ENCODE measurements at places on chromosomes 1 and 21.

GRCh38 chr1:224747578-224747977 lies 131.5 kb downstream of the CNIH3 start:
- peak; percentile 45 for ATAC-seq

DNA sequence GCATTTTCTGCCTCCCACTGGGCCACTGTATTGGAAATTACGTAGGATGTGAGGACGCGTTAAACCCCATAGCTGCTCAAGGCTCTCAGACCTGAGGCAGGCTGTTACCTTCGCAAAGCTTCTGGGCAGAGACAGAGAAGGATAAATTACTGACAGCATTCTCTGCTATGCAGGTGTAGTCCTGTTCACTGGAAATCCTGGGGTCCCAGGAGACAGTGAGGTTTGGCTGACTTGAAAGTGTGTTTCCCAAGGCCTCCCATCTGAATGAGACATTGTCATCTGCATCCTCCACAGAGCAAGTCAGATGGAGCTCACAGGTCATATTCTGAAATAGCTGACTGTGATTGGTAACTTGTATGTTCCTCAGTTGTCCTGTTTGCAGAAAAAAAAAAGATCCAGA lies 32.0 kb downstream of the SLAMF6 start:
- ATAC-seq = no peak

- ATAC-seq = 0 out of 3 replicates have a peak, but pooled peaks have one; percentile 30
Measured at GRCh38 chr1:81044708-81045107, 756.0 kb upstream of the ADGRL2 start.

DNA sequence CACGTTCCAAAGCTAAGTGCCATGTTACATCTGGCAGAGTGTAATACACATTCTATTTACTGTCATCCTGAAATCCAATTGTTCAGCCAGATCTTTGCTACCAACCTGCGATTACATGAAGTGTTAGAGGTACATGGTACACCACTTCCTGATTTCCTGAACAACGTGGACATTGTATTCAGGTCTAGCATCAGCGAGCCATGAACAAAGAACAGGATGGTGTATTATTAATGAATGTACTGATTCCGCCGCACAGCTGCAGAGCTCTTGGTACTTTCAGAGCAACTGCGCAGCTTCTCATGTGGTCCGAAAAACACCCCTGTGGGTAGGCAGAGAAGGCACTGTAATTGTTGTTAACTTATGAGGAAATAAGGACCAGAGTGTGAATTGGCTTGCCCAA lies 511.4 kb downstream of the AJAP1 start:
- no peak for ATAC-seq

- ATAC-seq = no peak
Measured at GRCh38 chr1:76247261-76247852, 172.8 kb downstream of the ST6GALNAC3 start.

GRCh38 chr1:14020006-14020405 lies 320.0 kb downstream of the PRDM2 start:
- ATAC-seq = no peak

GRCh38 chr1:114322734-114323133 lies 169.1 kb upstream of the SYT6 start:
- ATAC-seq = no peak

- ATAC-seq = no peak
Measured at GRCh38 chr1:218348628-218349071, 3.5 kb downstream of the TGFB2 start.

DNA sequence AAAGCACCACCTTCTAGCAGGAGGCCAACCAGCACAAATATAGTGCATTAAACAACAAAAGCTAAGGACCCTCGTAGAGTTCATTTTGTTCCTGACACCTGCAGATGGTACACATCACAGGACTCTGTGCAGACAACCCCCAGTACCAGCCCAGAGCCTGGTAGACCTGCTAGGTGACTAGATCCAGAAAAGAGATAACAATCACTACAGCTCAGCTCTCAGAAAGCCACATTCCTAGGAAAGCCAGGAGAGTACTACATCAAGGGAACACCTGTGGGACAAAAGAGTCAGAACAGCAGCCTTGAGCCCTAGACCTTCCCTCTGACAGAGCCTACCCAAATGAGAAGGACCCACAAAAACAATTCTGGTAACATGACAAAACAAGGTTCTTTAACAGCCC lies 344.7 kb upstream of the PTBP2 start:
- no peak for ATAC-seq

GRCh38 chr1:36257375-36257767 lies 33.1 kb downstream of the THRAP3 start:
- ATAC-seq = peak; percentile 34

DNA sequence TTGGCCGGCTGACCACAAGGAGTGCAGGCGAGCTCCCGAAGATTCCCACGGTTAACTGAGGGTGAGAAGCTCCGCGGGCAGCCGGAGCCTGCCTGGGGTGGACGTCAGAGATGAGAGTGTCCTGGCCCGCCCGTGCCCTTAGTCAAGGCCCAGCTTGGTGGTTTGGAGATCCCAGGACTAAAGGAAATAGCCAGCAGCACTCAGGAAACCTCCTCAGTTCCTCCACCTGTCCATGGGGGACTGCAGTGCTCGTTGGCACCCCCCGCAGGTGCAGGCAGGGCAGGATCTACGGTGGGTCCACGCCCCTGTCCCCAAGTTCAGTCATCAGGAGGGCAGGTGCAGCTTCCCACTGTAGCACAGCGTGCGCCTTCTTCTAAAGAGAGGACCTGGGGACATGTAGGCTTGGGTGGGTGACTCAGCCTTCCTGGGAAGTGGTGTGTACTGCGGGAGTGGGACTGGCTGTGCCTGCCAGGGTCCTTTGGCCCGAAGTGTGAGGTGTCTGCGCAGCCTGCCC lies 32.5 kb downstream of the SLX9 start:
- no peak for ATAC-seq

- peak; percentile 85 for ATAC-seq
Measured at GRCh38 chr1:245788269-245788668, 633.5 kb downstream of the KIF26B start.

- ATAC-seq = no peak
Measured at GRCh38 chr21:40067751-40068150, 200.5 kb downstream of the PCP4 start.

GRCh38 chr1:221919341-221919740 lies 177.5 kb upstream of the DUSP10 start:
- ATAC-seq = no peak

GRCh38 chr1:99849413-99849743 lies 783 bp upstream of the AGL start:
- ATAC-seq = peak; percentile 4

- peak; percentile 18 for ATAC-seq
Measured at GRCh38 chr1:230824551-230824918, 43.8 kb downstream of the C1orf198 start.

GRCh38 chr1:60866917-60867531 lies 215.3 kb upstream of the NFIA start:
- no peak for ATAC-seq

- peak; percentile 45 for ATAC-seq
Measured at GRCh38 chr1:23791516-23792047, 637 bp downstream of the LYPLA2 start.

GRCh38 chr1:67468066-67468718 lies 38.0 kb upstream of the SERBP1 start:
- ATAC-seq = peak; percentile 71

DNA sequence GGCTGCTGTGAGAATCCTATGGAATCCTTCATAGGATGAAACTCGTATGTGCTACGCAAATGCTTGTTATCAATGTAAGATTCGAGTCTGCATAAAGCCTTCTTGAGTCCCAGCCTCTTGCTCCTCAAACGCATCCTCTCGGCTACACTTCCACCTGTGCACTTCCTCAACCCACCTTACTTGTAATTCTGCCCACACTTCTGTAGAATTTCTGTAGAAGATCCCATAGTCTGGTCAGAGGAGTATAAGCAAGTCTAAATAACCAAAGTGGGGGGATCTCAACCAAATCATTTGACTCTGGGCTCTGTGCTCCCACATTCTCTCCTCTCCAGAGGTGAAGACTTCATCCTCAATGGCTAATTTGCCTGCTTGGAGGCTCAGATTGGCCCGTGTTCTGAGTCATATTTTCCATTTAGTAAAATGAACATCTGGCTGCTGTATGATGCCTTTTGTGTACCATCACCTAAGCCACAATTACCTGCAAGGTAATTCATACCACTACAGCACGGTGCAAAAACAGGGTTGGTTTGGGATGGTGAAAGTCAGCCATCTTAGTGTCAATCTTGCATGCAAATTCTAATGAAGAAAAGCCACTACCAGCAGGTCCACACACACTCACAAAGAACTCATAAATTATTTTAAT lies 63.2 kb downstream of the ITPKB start:
- no peak for ATAC-seq

DNA sequence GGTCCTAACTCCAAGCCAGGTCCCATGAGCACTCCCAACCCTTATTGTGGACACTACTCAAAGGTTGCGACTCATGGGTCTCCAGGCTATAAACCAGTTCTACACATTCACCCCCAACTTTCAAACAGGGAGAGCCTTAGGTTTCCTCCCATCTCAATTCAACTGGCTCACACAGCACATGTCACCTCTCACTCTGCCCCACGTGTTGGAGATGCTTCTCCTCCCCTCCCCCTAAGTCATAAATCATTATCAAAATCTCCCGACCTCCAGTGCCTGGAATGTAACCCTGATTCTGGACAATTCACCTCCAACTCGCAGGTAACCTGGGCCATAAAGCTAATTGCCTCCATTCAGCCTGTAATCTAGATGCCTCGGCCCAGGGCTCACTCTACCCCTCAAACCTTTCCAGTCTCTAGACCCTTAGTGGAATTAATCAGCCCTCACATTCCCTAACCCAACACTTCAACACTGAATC lies 595 bp downstream of the AK2 start:
- ATAC-seq = peak; percentile 36

DNA sequence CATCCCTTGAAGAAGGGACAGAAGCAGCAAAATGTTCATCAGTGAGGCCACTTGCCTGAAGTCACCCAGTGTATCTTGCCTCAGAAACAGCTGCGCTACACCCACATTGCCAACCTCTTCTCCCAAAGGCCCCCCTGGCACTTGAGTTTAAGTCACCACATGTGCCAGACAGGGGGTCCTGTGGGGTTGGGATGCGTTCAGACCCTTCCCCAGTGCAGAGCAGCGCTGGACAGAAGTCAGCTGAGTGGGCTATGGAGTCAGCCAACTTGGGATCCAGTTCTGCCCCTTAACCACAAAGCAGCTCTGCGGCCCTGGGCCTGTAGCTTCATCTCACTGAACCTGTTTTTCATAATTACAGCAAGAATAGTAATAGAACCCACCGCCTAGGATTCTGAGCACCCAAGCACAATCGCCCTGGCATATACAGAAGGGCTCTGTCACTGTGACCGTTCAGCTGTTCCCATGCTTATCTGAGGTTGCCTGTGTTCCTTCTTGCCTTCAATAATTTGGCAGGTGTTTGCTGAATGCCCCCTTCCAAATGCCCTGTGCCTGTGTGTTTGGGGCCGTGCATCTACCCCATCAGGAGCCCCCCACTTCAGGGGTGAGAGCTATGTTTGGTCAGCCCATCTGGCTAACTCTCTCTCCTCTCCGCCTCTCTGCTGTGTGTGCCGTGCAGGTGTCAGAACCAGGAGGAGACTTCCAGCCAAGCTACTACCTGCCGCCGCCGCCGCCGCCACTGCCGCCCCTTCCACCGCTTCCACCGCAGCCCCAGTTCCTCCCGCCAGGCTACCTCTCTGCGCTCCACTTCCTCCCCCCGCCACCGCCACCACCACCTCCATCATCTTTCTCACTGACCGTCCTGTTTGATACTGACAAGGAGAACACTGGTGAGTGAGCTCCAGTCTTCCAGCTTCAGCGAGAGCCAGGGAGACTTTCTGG lies 5.0 kb downstream of the DMRTB1 start:
- no peak for ATAC-seq

- peak; percentile 39 for ATAC-seq
Measured at GRCh38 chr1:35931446-35932157, 697 bp downstream of the AGO3 start.

- ATAC-seq = no peak
Measured at GRCh38 chr1:199657449-199657848, 370.1 kb upstream of the NR5A2 start.

DNA sequence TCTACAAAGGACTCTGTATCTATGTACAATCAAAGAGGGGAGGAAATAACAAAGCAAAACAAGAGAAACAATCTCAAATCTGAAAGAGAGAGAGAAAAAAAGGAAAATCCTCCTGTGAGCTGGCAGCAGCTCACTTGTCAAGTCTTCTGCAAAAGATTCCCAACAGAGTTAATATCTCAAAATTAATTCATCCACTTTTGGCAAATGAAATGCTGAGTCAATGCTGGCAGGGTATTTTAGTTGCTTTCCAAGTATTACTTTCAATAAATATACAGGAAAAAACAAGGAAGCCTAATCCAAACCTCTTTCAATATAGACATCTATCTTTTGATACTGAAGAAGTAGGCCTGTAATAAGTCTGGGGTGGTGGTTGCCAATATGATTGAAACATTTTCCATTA lies 613.9 kb upstream of the NEGR1 start:
- ATAC-seq = no peak

DNA sequence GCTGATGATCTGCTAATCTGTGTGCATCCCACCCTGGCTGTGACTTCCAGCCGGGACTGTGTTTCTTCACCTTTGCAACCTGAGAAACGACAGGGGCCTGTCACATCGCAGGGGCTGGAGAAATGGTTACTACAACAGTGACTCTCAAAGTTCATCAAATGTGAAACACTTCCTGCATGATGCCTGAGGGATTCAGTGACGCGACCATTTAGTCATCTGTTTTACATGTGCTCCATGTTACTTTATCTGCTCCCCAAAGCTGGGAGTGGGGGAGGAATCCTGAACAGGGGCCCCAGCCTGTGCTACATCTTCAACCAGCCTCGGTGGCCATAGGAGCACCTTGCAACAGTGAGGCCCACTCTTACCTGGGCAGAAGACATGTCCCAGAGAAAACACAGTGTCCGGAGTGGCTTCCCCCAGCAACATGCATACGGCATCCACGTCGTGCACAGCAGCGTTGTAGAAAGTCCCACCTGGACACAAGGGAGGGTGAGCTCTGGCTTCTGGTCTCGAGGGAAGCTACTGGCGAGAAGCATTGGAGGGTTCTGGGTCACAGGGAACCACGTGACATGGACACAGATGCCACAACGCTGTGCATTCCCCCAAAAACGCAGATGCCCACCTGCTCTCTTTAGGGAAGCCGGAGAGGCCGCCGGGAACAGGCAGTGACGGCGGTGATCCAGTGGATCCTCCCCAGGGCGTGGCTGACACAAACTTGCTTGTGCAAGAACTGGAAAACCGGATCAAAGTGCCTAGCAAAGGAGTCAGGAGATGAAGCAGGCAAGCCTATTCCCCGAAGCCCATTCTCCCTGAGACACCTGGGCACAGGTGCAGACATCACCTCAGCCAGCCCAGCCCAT lies 9.6 kb upstream of the CCDC27 start:
- no peak for ATAC-seq

GRCh38 chr1:186878356-186878755 lies 49.6 kb downstream of the PLA2G4A start:
- ATAC-seq = no peak
